ENCODE measurements at places on chromosomes 13 and 19.

- DNase-seq = no peak
These were observed 29.8 kb downstream of the TSHZ3 start for GRCh38 chr19:31319465-31319864.

- no peak for DNase-seq
These were observed 1.5 kb downstream of the SIGLEC8 start for GRCh38 chr19:51456541-51457290.

DNA sequence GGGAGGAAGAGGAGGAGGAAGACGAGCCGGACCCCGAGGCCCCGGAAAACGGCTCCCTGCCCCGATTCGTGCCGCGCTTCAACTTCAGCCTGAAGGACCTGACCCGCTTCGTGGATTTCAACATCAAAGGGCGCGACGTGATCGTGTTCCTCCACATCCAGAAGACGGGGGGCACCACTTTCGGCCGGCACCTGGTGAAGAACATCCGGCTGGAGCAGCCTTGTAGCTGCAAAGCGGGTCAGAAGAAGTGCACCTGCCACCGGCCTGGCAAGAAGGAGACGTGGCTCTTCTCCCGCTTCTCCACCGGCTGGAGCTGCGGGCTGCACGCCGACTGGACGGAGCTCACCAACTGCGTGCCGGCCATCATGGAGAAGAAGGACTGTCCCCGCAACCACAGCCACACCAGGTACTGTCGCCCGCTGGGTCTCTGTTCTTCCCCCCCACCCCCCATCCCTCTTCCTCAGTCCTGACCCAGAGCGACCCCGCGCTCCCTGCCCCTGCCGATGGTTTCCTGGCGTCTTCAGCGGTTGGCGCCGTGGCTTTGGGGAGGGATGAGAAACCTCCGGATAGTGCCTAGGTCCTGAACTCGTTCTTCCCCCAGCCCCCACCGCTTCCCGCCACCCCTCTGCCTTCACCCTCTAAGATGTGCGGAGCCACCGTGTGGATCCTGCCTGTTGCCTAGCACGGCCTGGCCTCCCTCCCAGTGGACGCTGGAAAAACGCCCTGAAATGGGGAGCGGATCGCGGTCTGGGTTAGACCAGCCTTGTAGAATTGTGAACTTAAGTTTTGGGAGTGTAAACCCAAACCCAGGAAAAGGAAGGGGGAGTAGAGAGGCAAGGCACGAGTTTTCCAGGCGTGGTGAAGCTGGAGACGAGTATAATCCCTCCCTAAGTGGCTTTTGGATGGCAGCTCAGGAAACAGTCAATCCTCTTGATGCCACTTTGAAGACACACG is 1.5 kb downstream of the HS6ST3 start:
- DNase-seq = no peak

- DNase-seq = no peak
These were observed 37.5 kb downstream of the N4BP2L2 start for GRCh38 chr13:32501064-32501463.

- no peak for DNase-seq
These were observed 421 bp downstream of the TNPO2 start for GRCh38 chr19:12723381-12723640.

DNA sequence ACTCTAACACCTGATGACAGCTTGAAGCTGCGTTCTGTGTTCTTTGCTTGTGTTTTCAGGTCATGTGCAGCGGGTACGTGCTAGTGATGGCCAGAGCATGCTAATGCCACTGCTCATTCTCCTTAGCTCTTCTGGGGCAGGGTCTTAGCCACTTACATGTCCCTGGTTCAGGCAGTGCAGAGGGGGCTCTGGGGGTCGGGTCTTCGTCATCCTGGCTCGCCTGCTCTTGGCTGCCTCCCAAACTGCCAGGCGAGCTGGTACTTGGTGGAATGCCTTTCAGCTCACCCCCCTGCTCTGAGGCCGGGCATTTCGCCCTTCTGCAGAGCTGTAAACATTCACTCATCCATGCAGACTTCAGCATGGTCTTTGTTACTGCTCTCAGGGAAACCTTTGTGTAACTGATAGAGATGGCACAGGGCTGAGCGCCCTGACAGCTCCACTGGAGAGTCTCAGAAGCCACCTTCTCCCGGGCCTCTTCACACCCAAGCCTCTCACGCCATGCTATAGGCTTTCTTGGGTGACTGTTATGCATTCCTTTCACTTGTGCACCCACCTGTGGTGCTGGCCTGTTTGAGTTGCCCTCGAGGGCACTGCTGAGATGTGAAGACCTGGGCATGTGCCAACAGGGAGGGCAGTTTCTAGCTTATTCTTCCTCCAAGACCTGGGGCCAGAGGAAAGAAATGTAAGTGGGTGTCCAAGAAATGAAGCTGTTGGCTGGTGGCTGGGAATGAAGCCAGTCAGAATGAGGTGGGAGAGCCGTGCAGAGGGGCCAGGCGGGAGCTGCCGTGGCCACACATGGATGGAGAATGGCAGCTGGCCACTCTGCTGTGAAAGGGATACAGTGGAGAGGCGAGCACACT is 24.4 kb downstream of the FAM124A start:
- no peak for DNase-seq

GRCh38 chr13:35891507-35892441 is 239.4 kb downstream of the DCLK1 start:
- no peak for DNase-seq

- no peak for DNase-seq
These were observed 37.1 kb upstream of the MEDAG start for GRCh38 chr13:30868799-30869470.

GRCh38 chr19:49559928-49560327 is 20.4 kb downstream of the NOSIP start:
- no peak for DNase-seq

DNA sequence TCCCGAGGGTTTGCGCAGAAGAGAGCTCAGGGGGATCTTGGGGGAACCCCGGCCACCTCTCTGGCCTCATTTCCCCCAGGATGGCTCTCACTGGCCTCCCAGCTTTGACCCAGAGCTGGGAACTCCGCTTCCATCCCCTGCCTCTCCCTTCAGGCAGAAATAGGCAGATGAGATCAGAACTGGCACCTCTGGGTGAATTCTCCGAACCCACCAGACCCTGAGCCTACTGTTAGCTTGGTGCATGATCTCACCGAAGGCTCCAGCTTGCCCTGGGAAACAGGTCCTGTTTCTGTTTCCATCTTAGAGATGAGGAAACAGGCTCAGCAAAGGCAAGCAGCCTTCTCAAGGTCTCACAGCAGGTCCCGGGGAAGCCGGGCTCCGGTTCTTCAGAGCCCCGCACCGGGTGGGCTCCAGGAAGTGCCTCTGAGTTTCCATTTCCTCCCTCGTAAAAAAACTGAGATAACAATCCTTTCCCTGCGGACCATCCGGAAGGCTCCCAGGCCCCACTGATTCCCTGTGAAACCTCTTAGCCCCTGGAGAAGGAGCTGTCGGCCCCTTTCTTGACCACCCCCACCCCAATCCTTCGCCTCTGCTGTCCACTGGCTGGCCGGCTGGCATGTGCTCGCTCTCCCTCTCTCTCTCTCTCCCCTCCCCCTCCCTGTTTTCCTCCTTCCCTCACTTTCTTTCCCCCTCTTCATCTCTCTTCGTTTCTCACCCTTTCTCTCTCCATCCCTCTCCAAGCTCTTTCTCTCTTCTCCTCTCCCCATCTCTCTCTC is 2.1 kb downstream of the NECTIN2 start:
- DNase-seq = no peak
